Neural crest cell (in vitro differentiated cells): ENCODE measurements at places on chromosomes 7 and 10. TPM values are rescaled to one million over a fixed set of nuclear protein-coding genes. Genes with fewer than 3 reads are reported as not detected.

Gene C7orf33
- total RNA-seq: not detected in 2 replicates

Gene RSPH10B
- 0.07 TPM in 1 of 2 replicates, not detected in the other for total RNA-seq

Gene ZMIZ2
- total RNA-seq: 93.9 and 99.5 TPM in 2 replicates

Gene LRRC18
- not detected in 2 replicates for total RNA-seq

Gene FAM25G
- not detected in 2 replicates for total RNA-seq
